ENCODE measurements at places on chromosomes 7 and 10.
A peak's percentile ranks its signal among the peaks of the same experiment; 100 is the strongest.

- no peak overlapping the region for H3K4me3 ChIP-seq
- H3K27ac ChIP-seq: no peak overlapping the region
- peaks cover 53% of the 10 kb centered on the region for H3K27me3 ChIP-seq
- peak; percentile 72 for DNase-seq
- no peaks in the 10 kb centered on the region for H3K4me1 ChIP-seq
Measured at GRCh38 chr7:27191833-27192545, 7.0 kb upstream of the HOXA11 start.

GRCh38 chr10:44980309-44981171 lies 1.9 kb upstream of the DEPP1 start:
- H3K27me3 ChIP-seq: no peaks in the 10 kb centered on the region
- no peaks in the 10 kb centered on the region for H3K36me3 ChIP-seq
- H3K4me3 ChIP-seq: no peak overlapping the region

GRCh38 chr7:106957766-106958165 lies 86.7 kb upstream of the PRKAR2B start:
- H3K27me3 ChIP-seq: no peaks in the 10 kb centered on the region
- H3K4me1 ChIP-seq: no peaks in the 10 kb centered on the region
- DNase-seq: no peak
- no peak overlapping the region for H3K4me3 ChIP-seq

- no peaks in the 10 kb centered on the region for H3K4me1 ChIP-seq
- DNase-seq: no peak
- no peaks in the 10 kb centered on the region for H3K36me3 ChIP-seq
- H3K27me3 ChIP-seq: no peaks in the 10 kb centered on the region
- no peak overlapping the region for H3K27ac ChIP-seq
Measured at GRCh38 chr7:25726781-25727311, 425.2 kb upstream of the NFE2L3 start.

- H3K4me3 ChIP-seq: no peak overlapping the region
- no peaks in the 10 kb centered on the region for H3K36me3 ChIP-seq
- DNase-seq: no peak
- H3K27me3 ChIP-seq: no peaks in the 10 kb centered on the region
- no peaks in the 10 kb centered on the region for H3K4me1 ChIP-seq
Measured at GRCh38 chr10:82543631-82544030, 668.6 kb downstream of the NRG3 start.

GRCh38 chr7:116354546-116355423 lies 144.4 kb downstream of the TES start:
- H3K4me3 ChIP-seq: no peak overlapping the region
- H3K36me3 ChIP-seq: no peaks in the 10 kb centered on the region

GRCh38 chr10:132545659-132546367 lies 8.2 kb downstream of the INPP5A start:
- no peak overlapping the region for H3K4me3 ChIP-seq
- H3K27ac ChIP-seq: no peak overlapping the region
- DNase-seq: no peak
- no peaks in the 10 kb centered on the region for H3K27me3 ChIP-seq
- H3K36me3 ChIP-seq: no peaks in the 10 kb centered on the region
- H3K4me1 ChIP-seq: peaks cover 41% of the 10 kb centered on the region

DNA sequence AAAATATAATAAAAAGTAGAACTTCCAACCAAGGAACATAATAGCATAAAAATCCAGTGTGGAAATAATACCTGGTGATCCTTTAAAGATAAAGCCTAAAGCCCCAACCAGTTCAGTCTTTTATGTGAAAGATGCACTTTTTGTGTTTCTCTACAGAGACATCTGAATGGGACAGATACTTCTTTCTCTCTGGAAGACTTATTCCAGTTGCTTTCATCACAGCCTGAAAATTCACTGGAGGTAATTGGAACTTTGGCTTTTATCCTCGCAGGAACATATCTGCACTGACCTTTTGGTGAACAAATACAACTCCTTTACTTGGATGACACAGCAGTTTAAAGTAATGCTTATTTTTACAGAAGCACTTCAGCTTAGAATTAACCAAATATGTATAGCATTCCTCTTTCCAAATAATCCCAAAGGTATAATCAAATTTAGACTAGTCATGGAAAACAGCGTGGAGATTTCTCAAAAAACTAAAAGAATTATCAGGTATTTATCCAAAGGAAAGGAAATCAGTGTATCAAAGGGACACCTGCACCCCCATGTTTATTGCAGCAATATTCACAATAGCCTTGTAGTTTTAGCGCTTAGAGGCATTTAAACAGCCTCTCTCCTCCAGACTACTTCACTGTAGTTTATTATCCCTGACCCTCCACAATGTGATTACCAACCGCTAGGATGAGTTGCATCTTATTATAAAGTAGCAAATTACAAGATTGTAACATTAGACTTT lies 16.8 kb downstream of the HNRNPA2B1 start:
- peaks cover 19% of the 10 kb centered on the region for H3K36me3 ChIP-seq
- DNase-seq: no peak
- H3K27me3 ChIP-seq: no peaks in the 10 kb centered on the region

- H3K4me3 ChIP-seq: peak overlapping the region; percentile 29
- H3K27ac ChIP-seq: no peak overlapping the region
- peaks cover 8% of the 10 kb centered on the region for H3K4me1 ChIP-seq
- no peaks in the 10 kb centered on the region for H3K27me3 ChIP-seq
- no peaks in the 10 kb centered on the region for H3K36me3 ChIP-seq
- DNase-seq: peak; percentile 87
Measured at GRCh38 chr7:100208911-100209408, 10.8 kb upstream of the PVRIG start.

- no peak overlapping the region for H3K27ac ChIP-seq
- no peaks in the 10 kb centered on the region for H3K36me3 ChIP-seq
- no peak overlapping the region for H3K4me3 ChIP-seq
- H3K27me3 ChIP-seq: no peaks in the 10 kb centered on the region
- no peaks in the 10 kb centered on the region for H3K4me1 ChIP-seq
Measured at GRCh38 chr10:11509036-11509435, 102.4 kb downstream of the USP6NL start.

DNA sequence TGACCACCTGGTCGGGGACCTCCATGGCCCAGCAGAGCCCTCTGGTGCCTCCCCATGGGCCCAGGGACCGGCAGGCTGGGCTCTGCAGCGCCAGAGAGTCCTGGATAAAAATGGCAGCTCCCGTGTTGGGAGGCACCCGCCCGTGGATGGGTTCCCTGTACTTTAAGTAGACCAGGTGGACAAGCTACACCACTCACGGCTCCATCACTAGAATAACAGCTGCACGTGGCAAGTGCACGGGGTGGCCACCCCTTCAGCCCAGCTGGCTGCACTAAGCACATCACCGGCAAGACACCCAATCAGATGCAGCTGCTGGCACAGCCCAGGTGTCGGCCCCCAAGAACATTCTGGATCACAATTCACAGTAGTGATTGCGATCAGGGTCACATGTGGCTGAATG lies 69.8 kb downstream of the DIP2C start:
- no peaks in the 10 kb centered on the region for H3K27me3 ChIP-seq
- H3K4me1 ChIP-seq: no peaks in the 10 kb centered on the region
- H3K4me3 ChIP-seq: no peak overlapping the region
- no peak for DNase-seq

GRCh38 chr10:61835069-61835945 lies 66.2 kb upstream of the ARID5B start:
- DNase-seq: no peak
- H3K27me3 ChIP-seq: no peaks in the 10 kb centered on the region
- peak overlapping the region; percentile 44 for H3K27ac ChIP-seq

DNA sequence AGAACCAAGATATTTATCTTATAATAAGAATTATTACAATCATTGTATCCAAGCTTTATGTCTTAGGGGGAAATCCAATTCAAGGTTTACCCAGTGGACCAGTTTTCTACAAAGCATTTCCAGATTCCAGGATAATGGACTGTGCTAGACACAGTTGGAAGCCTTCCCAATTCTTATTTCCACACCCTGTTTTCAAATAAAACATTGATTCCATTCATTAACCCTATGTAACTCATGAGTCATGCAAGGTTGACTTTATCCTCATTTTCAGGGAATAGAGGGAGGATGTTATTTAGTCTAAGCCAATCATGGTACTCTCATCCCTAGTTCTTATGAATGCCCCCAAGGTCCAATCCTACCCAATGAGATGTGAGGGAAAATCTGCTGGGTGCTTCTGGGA lies 145.7 kb downstream of the RNLS start:
- H3K36me3 ChIP-seq: no peaks in the 10 kb centered on the region
- H3K27me3 ChIP-seq: no peaks in the 10 kb centered on the region
- no peaks in the 10 kb centered on the region for H3K4me1 ChIP-seq
- no peak overlapping the region for H3K4me3 ChIP-seq
- H3K27ac ChIP-seq: no peak overlapping the region

- H3K36me3 ChIP-seq: peaks cover 4% of the 10 kb centered on the region
- H3K4me1 ChIP-seq: no peaks in the 10 kb centered on the region
- no peaks in the 10 kb centered on the region for H3K27me3 ChIP-seq
- no peak overlapping the region for H3K27ac ChIP-seq
- no peak for DNase-seq
Measured at GRCh38 chr10:101906586-101907183, 63.1 kb upstream of the KCNIP2 start.
